ENCODE measurements at places on chromosomes 5 and 9.

GRCh38 chr9:126612326-126612812 is 1.4 kb upstream of the LMX1B start:
- DNase-seq, result no peak

- no peak for DNase-seq
Observed at GRCh38 chr9:124137009-124137943, 120.5 kb upstream of the NEK6 start.

DNA sequence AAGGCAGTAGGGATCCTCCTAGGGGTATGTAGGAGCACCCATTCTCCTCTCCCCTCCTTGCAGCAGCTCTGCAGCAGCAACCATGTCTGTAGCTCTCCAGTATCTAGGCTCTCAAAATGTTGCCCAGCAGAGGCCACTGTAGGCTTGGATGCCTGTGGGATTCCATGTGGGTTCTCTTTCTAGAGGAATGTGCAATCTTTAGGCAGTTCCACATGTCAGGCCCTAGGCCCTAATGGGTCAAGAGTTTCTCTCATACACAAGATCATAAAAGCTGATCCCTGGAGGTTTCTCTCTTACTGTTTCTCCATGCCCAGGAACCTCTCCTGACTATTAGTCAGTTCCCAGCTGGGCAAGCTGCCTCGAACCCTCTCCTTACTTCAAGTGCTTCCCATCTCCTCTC is 215.8 kb downstream of the FRMD3 start:
- no peak for DNase-seq

GRCh38 chr9:124510650-124511425 is 3.6 kb upstream of the NR5A1 start:
- DNase-seq, result no peak

DNA sequence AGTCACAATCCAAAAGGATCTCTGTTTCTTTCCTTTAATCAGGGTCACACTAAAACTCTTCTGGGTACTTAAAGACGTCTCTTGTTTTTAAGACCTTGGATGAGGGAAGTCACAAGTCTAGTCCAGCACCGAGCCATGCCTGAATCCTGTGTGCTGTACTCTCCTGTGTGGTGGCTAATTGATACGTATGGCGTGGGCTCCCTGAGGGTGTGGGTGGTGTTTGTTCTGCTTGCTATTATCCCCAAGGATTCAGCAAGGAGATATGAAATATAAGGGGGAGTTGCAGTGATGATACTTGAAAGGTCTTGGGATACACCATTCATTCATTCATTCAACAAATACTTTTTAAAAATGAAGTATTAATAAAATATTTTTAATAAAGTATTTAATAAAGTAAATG is 128.3 kb downstream of the ARHGEF28 start:
- no peak for DNase-seq

GRCh38 chr5:71454913-71455312 is 538 bp upstream of the BDP1 start:
- no peak for DNase-seq

DNA sequence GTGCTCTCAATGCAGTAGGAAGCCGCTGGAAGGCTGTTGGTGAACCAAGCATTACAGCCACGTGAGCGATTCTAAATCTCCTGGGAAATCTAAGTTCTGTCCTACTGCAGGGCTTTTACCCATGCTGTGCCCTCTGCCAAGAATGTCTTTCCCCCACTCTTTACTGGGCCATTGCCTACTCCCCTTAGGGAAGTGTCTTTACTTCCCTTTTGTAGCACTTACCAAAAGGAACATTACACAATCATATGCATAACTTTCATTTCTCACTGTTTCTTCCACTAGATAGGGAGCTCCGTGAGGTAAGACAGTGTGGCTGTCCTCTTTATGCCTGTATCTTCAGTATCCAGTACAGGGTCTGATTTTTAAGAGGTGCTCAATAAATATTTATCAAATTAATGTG is 241.7 kb upstream of the NR4A3 start:
- DNase-seq, result peak; percentile 80

GRCh38 chr5:16482891-16483290 is 17.3 kb upstream of the ZNF622 start:
- no peak for DNase-seq

GRCh38 chr5:58708456-58708855 is 125.6 kb downstream of the RAB3C start:
- DNase-seq, result no peak

GRCh38 chr5:175517824-175518450 is 39.6 kb downstream of the SFXN1 start:
- no peak for DNase-seq

GRCh38 chr5:157456301-157456700 is 3.7 kb upstream of the NIPAL4 start:
- no peak for DNase-seq

Data from NB4 (cell line).